ENCODE measurements at places on chromosomes 2 and 18.

- no peak overlapping the region for H3K4me3 ChIP-seq
- no peak for DNase-seq
- no peak overlapping the region for H3K27ac ChIP-seq
- no peaks in the 10 kb centered on the region for H3K36me3 ChIP-seq
- H3K27me3 ChIP-seq: no peaks in the 10 kb centered on the region
Measured at GRCh38 chr2:8597094-8597493, 84.8 kb upstream of the ID2 start.

DNA sequence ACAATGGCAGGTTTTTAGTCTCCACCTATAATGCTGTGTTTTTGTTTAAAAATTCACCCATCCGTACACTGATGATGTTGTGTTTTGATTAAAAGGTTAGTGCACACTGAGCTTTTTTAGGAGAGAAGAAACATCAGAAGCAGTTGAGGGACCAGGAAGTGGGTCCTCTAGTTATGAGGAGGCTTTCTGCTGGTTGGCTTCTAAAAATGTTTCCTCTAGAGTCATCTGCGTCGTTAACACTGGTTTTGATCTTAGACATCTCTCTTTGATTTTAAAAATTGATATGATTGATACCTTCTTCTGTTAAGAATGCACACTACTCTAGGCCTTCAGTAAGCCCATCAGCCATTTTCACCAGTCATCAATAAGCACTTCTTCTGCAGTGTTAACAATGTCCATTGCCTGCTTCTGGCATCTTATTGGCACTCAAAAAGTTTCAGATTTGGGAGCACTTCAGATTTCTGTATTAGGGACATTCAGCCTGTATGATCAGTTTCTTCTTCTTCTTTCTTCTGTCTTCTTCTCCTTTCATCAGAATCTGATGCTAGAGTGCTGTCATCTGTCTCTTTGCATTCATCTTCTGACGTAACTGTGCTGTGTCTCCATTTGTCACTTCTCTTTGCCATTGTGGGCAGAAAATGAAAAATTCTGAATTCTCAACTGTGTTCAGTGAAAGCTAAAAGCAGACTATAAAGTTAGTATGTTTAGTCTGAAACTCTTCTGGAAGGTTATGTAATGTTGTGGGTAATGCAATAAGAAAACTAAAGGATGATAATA, 56.3 kb downstream of the PHLPP1 start:
- no peaks in the 10 kb centered on the region for H3K4me1 ChIP-seq
- no peak overlapping the region for H3K4me3 ChIP-seq
- no peaks in the 10 kb centered on the region for H3K36me3 ChIP-seq

DNA sequence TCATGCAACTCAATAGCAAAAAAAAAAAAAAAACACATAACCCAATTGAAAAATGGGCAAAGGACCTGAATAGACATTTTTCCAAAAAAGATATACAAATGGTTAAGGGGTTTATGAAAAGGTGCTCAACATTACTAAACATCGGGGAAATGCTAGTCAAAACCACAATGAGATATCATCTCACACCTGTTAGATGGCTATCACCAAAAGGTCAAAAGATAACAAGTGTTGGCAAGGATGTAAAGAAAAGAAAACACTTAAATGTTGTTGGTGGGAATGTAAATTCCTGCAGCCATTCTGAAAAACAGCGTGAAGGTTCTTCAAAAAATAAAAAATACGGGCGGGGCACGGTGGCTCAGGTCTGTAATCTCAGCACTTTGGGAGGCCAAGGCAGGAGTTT, 112.4 kb upstream of the CAB39 start:
- H3K36me3 ChIP-seq: no peaks in the 10 kb centered on the region
- peaks cover 9% of the 10 kb centered on the region for H3K27me3 ChIP-seq
- no peaks in the 10 kb centered on the region for H3K4me1 ChIP-seq
- no peak overlapping the region for H3K4me3 ChIP-seq
- no peak overlapping the region for H3K27ac ChIP-seq

- H3K4me1 ChIP-seq: peaks cover 8% of the 10 kb centered on the region
- H3K27ac ChIP-seq: no peak overlapping the region
- peak; percentile 22 for DNase-seq
- H3K27me3 ChIP-seq: no peaks in the 10 kb centered on the region
Measured at GRCh38 chr2:42238644-42239288, 69.6 kb downstream of the EML4 start.

- no peaks in the 10 kb centered on the region for H3K4me1 ChIP-seq
- H3K27me3 ChIP-seq: no peaks in the 10 kb centered on the region
- H3K27ac ChIP-seq: no peak overlapping the region
- no peak overlapping the region for H3K4me3 ChIP-seq
- no peak for DNase-seq
Measured at GRCh38 chr2:104820126-104820525, 33.8 kb upstream of the POU3F3 start.

GRCh38 chr18:74331404-74331803, 15.8 kb downstream of the C18orf63 start:
- no peaks in the 10 kb centered on the region for H3K27me3 ChIP-seq
- no peaks in the 10 kb centered on the region for H3K4me1 ChIP-seq
- no peaks in the 10 kb centered on the region for H3K36me3 ChIP-seq
- peak; percentile 54 for DNase-seq

GRCh38 chr2:100425573-100426383, 8.3 kb upstream of the CHST10 start:
- DNase-seq: no peak
- H3K4me3 ChIP-seq: no peak overlapping the region
- H3K36me3 ChIP-seq: no peaks in the 10 kb centered on the region
- no peak overlapping the region for H3K27ac ChIP-seq
- peaks cover 4% of the 10 kb centered on the region for H3K27me3 ChIP-seq

DNA sequence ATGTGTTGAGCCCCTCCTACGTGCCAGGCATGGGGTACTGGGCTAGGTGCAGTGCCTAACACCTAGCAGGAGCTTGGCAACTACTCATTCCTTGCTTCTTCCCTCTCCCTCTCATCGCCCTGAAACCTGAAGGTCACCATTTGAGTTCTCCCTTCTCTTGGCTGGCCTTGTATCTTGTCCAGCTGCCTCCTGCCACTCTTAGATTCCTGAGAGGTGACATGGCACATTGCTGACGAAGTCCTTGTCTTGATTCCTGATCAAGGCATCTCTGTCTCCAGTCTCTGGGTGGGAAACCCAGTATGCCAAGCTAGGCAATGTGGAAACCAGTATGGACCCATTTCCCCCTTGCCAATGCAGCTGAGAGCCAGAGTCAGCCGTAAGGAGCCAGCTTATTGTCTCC, 9.0 kb upstream of the EFR3B start:
- H3K27me3 ChIP-seq: peaks cover 52% of the 10 kb centered on the region
- H3K4me1 ChIP-seq: no peaks in the 10 kb centered on the region
- H3K36me3 ChIP-seq: no peaks in the 10 kb centered on the region
- H3K27ac ChIP-seq: no peak overlapping the region

GRCh38 chr2:162090109-162090508, 16.1 kb upstream of the DPP4 start:
- H3K27me3 ChIP-seq: no peaks in the 10 kb centered on the region
- H3K27ac ChIP-seq: no peak overlapping the region
- H3K36me3 ChIP-seq: no peaks in the 10 kb centered on the region
- H3K4me1 ChIP-seq: peaks cover 3% of the 10 kb centered on the region
- DNase-seq: peak; percentile 51
- H3K4me3 ChIP-seq: no peak overlapping the region

DNA sequence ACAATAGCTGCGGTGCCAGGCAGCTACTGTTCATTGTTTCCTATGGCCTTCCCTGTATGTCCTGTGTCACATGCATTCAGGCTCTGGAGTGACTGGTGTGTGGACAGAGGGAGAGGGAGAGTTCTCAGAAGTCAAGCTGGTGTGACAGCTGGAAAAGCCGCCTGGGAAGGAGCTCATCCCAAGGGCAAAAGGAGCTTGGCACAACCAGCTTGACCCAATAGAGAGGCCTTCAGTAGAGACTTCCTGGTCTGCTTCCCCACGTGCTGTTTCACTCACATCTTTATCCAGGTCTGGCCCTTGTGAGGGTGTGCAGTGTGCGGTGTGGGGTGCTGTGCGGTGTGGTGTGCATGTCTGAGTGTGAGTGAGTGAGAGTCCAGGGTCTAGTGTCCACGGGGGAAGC, 11.1 kb upstream of the NT5DC4 start:
- H3K4me3 ChIP-seq: no peak overlapping the region
- no peaks in the 10 kb centered on the region for H3K4me1 ChIP-seq
- H3K27me3 ChIP-seq: no peaks in the 10 kb centered on the region
- no peaks in the 10 kb centered on the region for H3K36me3 ChIP-seq

GRCh38 chr18:63197246-63197869, 122.2 kb downstream of the BCL2 start:
- no peaks in the 10 kb centered on the region for H3K36me3 ChIP-seq
- no peak overlapping the region for H3K27ac ChIP-seq
- H3K4me1 ChIP-seq: no peaks in the 10 kb centered on the region
- no peaks in the 10 kb centered on the region for H3K27me3 ChIP-seq

DNA sequence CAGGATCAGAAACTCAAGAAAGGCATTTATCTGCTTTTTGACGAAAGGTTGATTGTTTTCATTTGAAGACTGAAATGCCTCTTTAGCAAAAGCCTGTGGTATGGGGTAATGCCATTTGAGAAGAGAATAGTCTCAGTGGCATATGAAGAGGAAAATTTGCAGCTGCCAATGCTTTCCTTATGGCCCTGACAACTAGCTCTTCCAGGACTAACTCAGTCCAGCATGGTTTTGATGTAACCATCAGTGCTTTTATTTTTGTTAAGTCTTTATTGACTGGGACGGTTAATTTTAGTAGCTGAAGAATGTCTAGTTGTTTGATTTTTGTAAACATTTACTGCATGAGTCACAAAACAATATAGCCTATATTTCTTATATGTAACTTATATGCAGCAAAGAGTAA, 158.4 kb downstream of the LNPK start:
- H3K4me1 ChIP-seq: no peaks in the 10 kb centered on the region
- peak; percentile 20 for DNase-seq
- no peaks in the 10 kb centered on the region for H3K27me3 ChIP-seq
- no peak overlapping the region for H3K4me3 ChIP-seq
- H3K27ac ChIP-seq: no peak overlapping the region

DNA sequence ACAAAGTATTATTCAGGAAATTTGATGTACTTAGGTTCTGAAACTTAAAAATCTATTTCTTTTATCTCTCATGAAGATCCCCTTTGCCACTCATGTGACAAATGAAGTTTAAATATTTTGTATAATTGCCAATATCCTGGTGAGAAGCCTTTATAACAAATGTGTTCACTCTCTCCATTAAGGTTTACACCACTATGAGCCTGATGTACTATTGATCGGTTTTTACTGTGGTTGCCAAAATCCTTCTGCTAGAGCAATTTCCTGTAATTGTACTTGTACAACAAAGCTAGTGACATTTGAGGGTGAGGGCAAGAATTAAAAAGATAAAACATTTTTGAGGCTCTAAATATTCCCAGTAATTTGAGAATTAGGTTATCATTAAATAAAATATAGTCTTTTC, 222.3 kb upstream of the CDH19 start:
- no peak overlapping the region for H3K4me3 ChIP-seq
- no peaks in the 10 kb centered on the region for H3K27me3 ChIP-seq
- no peaks in the 10 kb centered on the region for H3K36me3 ChIP-seq
- no peaks in the 10 kb centered on the region for H3K4me1 ChIP-seq
- H3K27ac ChIP-seq: no peak overlapping the region

DNA sequence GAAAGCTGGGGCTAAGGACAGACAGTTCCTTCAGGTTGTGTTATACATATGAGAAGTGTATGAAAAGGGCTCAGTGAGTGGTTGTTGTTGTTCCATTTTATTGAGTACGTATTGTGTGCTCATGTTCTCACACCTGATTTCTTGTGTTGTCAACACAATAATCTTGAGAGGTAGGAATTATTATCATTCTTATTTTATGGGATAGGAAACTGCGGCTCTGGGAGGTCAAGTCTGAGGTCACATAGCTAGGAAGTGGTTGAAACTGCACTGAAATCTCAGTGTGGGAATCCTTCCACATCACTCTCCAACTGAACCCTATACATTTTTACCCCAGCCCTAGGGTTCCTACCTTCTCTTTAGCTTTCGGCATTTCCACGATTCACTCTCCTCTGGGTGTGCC, 124.2 kb upstream of the CXCR4 start:
- no peak overlapping the region for H3K4me3 ChIP-seq
- H3K4me1 ChIP-seq: peaks cover 1% of the 10 kb centered on the region
- H3K27ac ChIP-seq: no peak overlapping the region
- DNase-seq: no peak
- H3K27me3 ChIP-seq: no peaks in the 10 kb centered on the region

- no peaks in the 10 kb centered on the region for H3K27me3 ChIP-seq
- no peaks in the 10 kb centered on the region for H3K36me3 ChIP-seq
- no peak overlapping the region for H3K4me3 ChIP-seq
- H3K4me1 ChIP-seq: peaks cover 32% of the 10 kb centered on the region
Measured at GRCh38 chr2:236748801-236749200, 179.2 kb downstream of the ACKR3 start.

DNA sequence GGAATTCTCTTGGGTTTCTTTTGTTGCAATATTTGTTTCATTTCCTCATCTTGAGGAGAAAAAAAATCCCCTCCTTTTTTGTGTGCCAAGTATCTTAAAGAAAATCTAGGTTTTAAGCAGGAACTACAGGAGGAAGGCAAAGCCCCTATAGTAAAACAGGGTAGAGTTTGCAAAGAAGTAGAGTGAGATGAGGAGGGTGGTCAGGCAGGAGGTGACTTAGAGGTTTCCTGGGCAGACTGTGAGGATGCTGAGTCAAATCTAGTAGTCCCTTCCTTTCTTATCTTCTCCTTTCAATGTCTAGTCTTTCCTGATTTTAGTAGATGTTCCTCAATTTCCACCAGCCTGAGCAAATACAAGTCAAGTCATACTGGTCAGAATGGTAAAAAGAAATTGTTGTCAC, 222.5 kb downstream of the PMAIP1 start:
- peaks cover 4% of the 10 kb centered on the region for H3K27me3 ChIP-seq
- no peak overlapping the region for H3K27ac ChIP-seq
- no peak for DNase-seq
- H3K36me3 ChIP-seq: no peaks in the 10 kb centered on the region

DNA sequence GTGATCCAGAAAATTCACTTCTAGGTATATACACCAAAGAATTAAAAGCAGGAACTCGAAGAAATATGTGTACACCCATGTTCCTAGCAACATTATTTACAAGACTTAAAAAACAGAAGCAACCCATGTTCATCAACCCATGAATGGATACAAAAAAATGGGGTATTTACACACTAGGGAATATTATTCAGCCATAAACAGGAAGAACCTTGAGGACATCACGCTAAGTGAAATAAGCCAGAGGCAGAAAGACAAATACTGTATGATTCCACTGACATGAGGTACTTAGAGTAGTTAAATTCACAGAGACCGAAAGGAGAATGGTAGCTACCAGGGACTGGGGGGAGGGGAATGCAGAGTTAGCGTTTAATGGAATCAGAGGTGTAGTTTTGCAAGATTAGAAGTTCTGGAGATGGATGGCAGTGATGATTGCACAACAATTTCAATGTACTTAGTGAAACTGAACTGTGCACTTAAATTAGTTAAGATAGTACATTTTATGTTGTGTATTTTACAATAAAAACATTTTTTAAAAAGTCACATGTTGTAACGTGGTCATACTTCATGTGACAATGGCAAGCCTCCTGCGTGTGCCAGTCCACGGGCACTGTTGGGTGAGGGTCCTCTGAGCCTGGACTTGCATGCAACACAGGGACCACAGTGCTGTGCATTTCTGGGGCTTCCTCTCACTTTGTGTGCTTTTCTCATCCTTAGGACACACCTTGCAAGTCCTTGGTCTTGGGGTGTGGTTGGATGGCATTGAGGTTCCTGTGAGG, 206.1 kb upstream of the HDAC4 start:
- H3K4me1 ChIP-seq: no peaks in the 10 kb centered on the region
- no peak overlapping the region for H3K4me3 ChIP-seq
- no peaks in the 10 kb centered on the region for H3K36me3 ChIP-seq
- H3K27me3 ChIP-seq: peaks cover 40% of the 10 kb centered on the region
- H3K27ac ChIP-seq: no peak overlapping the region

- no peaks in the 10 kb centered on the region for H3K27me3 ChIP-seq
- H3K4me3 ChIP-seq: peak overlapping the region; percentile 93
- DNase-seq: peak; percentile 93
Measured at GRCh38 chr2:61763605-61764034, 90.2 kb downstream of the FAM161A start.

GRCh38 chr2:54000524-54000923, 29.7 kb upstream of the PSME4 start:
- no peaks in the 10 kb centered on the region for H3K27me3 ChIP-seq
- no peak for DNase-seq
- H3K36me3 ChIP-seq: no peaks in the 10 kb centered on the region
- H3K27ac ChIP-seq: no peak overlapping the region

Measured in mesenchymal stem cell (in vitro differentiated cells and primary cell).